ENCODE measurements at places on chromosomes 7 and 10.

GRCh38 chr10:131724891-131725580, 175.8 kb upstream of the PPP2R2D start:
- DNase-seq = no peak

DNA sequence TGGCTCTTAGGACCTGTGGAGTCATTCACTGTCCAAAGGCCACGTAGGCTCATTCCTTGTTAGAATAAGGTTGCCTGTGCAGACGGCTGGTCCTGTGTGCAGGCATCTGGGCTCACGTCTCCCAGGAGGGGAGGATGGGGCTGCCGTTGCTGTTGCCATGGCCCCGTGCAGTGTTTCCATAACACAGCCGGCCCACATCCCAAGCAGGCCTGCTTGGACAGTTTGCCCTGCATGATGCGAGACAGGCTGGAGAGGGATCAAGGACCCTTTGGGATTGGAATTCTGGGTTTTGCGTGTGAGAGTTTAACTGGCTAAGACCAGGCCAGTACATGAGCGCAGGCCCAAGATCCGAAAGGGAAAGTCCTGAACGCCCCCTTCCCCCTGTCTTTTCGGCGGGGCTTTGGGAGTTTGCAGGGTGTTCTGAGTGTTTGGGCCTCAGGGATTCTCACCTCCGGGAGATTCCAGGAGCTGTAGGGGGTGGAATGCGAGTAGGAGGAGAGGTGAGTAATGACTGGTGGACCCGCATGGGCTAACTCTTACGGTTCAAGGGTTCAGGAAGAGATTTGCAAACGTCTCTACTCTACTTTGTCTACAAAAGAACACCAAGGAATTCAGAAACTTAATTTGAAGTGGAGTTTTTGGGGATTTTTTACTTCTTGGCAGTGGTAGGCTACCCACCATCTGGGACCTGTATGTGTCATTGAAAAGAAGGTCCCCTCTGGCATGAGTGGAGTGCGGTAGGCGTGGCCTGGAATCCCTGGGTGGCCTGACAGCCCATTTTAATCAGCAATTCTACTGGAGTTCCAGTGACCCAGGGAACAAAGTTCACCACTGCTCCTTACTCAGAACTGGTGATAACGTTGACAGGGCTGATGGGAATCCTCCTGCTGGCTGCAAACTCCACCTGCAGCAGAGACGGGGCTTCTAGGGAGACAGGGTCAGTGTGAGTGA, 125.4 kb downstream of the ITIH5 start:
- DNase-seq = no peak

GRCh38 chr7:3995187-3995586, 686.9 kb upstream of the FOXK1 start:
- no peak for DNase-seq

- no peak for DNase-seq
Measured at GRCh38 chr10:46787321-46787615, 124.0 kb upstream of the PTPN20 start.

- DNase-seq = no peak
Measured at GRCh38 chr10:72122221-72122620, 33.9 kb upstream of the SPOCK2 start.

DNA sequence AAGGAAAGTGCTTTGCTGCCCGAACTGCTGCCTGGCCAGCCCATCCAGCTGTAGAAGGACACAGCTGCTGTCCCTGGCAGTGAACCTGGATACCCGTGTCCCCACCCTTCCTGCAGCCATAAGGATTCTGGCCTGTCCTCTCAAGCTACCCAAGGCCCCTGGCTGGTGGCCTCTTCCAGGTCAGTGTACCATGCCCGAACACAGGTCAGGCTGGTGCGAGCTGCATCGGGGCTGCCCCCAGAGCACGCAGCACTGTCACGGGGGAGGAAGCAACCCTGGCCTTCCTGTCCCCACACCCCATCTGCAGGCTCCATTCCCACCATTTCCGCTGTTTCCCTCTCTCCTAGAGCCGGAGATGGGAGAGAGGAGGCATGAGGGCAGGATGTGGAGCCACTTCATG, 30.5 kb upstream of the PWWP2B start:
- no peak for DNase-seq

DNA sequence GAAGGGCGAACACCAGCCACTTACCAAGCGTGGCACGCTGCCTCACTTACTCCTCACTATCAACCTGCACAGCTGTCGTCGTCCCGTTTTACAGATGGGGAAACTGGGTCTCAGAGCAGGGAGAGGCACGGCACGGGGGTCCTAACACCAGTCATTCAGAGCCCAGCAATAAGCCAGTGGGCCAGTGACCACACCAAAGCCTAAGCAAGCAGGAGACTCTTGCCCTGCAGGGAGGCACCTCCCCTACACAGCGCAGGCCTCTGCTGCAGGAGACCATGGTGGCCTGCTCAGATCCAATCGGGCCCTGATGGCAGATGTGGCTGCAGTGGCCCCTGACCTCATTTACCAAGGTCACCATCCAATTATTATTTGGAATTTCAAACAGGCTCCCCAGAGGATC, 4.8 kb downstream of the SLIT1 start:
- DNase-seq = no peak

DNA sequence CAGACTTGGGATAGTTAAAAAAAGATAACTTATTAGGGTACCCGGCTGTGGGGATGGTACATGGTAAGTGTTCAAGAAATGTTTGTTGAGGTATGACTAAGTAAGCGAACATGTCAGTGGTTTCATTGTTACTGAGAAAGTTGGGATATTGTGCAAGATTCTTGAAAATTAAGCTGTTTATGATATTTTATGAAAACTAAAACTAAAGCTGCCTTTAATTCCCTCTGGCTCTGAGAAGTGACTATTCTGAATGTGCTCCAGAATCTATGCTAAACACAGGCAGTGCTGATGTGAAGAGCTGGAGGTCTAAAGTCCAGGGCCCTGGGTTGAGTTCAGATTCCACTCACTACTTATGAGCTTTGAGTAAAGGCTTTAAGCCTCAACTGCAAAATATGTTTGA, 72.9 kb downstream of the AOAH start:
- DNase-seq = no peak

DNA sequence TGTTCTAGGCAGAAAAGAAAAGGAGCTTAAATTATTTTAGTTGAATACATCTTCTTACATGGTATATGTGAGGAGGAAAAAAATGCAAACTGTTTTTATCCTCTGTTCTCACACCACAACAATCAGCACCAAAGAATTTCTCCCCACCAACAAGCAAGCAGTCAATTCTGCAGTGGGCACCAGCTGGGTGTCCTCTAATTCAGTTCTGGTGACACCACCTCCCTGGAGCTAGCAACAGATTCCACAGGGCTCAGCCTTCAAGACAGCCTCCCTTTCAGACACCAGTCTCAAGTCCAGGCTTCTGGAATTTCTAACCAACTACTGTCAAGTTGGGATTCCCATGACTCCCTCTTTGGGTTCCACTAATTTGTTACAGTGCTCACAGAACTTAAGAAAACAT, 490.2 kb upstream of the IGFBP3 start:
- DNase-seq = no peak

GRCh38 chr7:152050547-152050971, 25.1 kb downstream of the GALNT11 start:
- DNase-seq = no peak

DNA sequence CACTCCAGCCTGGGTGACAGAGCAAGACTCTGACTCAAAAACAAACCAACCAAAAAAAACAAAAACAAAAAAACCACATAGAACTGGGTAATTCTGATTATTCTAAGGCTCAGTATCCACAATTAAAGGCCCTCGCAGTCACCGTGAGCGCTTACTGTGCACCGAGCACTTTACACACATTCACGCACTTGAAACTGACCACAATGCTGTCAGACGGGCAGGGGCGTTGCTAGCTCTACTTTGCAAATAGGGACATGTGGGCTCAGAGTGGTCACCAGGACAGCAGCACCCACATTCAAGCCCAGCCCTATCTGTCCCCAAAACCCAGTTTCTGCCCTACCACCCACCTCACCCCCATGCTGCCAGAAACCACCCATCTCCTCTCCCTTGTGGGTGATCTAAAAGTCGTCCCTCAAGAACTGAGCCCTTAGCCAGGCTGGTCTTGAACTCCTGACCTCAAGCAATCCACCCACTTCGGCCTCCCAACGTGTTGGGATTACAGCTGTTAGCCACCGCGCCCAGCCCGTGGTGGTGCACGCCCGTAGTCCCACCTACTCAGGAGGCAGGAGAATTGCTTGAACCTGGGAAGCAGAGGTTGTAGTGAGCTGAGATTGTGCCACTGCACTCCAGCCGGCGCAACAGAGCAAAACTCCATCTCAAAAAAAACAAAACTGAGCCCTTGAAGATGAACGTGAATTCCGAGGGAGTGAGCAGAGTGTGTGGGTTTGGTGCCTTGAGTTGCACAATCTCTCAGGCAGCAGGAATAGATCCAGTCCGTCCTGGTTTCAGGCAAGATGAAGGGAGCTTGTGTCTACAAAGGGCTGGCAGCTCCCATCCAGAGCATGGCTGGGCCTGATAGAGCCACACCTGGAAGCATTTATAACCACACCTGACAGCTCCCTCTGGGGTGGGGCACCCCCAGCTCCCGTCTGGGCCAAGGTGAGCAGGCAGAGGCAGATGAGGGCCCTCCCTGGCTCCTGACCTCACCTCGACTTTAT, 5.4 kb upstream of the HSPB1 start:
- DNase-seq = no peak

DNA sequence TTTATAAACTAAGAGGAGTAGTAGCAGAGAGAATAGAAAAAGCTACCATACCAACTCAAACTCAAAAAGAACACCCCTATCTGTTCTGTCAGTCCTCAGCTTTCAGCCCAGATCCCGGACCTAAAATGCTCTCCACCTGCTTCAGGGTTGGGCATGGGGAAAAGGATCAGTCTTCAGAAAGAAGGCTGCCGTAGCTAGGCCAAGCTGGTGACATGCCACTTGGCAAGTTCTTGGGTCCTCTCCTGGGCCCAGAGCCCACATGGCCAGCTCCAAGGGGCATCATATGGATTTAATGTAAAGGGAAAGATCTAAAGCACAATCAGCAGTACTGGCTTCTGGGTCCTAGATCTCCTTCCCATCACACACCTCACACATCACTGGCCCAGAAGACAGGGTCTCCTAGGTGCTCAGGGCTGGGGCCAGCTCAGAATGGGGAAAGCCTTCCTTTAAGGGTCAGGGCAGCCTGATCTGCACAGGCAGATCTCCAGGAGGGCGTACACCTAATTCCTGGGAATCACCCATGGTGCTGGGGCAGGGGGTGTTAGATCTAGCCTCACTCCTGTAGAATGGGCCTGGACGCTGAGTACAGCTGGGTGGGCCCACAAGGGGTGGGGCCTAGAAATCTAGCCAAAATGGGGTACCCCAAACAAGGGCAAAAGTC, 2.5 kb downstream of the VAX1 start:
- no peak for DNase-seq

DNA sequence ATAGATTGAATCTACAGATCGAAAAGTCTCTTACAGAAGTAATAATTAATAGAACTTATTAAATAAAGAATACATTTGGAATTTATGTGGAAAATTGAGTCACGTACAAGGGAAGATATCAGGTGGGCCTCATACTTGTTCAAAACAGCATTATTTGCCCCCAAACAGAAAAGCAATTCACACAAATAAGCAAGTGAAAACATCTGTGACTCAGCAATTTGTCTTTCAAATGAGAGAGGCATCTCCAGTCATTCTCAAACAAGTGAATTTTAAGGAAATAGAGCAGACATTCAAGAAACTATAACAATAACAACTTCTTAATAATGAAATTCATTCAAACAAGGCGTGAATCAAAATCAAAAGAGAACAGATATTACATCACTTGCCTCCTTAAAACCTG, 50.1 kb downstream of the SEMA3A start:
- no peak for DNase-seq

DNA sequence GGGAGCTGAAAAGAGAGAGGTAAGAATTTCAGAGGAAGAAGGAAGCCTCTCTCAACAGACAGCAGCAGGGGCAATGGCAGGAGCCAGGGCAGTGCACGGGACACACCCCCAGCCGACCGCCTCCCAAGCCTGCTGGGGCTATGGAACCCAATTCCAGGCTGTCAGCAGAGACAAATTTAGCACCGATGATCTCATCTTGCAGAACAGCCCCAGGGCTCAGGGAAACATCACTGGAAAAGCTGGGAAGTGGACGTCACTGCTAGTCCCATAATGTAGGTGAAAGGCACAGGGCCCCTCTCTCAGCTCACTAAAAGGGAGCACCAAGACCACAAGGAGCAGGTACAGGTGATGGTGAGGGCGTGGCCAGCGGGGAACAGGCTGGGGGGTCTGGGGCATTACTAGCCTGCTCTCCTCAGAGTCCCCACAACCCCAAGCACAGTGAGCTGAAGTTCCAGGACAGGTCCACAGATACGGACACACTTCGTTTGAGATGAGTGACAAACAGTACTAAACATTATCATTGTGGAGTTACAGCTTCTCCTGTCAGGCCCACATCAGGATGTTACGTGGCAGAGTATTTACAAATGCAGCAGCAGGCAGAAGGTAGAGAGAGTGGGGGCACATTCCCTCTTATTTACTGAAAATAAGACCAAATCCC, 103.7 kb downstream of the PLXNA4 start:
- no peak for DNase-seq

DNA sequence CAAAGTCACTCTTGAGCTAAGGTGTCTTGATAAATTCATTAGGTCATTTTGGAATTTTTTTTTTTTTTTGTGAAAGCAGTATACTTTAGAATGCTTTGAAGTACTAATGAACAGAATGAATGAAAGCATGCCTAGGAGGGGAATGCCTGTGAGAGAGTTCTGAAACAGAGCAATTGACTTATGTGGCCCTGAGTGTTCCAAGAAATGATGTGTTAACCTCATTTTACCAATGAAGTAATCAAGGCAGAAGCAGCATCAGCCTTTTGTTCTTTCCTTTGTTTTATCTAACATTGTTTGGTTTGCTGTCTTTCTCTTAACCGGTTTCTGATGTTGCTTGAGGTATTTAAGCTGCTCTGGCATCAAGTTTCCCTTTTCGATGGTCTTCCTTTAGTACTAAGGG, 154.6 kb upstream of the HGF start:
- DNase-seq = no peak

DNA sequence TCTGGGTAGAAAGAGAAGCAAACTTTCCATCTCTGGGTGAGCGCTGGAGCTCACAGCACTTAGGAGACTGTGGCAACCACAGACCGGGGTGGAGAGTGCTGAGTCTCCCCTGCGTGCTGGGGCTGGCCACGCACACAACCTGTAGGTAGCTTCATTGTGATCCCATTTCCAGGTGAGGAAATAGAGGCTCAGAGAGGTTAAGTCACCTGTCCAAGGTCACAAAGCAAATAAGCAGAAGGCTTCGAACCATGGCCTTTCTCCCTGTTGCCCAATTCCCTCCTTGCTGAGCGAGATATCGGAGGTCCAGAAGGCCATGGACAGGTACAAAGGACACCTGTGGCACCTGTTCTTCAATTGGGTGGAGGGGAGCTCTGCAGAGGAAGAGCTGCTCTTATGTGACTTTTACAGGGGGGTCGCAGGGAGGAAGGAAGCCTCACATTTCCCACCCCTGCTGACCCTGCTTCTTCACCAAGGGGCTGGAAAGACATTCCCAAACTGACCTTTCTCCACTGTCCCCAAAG, 39.4 kb downstream of the ZCCHC24 start:
- no peak for DNase-seq

DNA sequence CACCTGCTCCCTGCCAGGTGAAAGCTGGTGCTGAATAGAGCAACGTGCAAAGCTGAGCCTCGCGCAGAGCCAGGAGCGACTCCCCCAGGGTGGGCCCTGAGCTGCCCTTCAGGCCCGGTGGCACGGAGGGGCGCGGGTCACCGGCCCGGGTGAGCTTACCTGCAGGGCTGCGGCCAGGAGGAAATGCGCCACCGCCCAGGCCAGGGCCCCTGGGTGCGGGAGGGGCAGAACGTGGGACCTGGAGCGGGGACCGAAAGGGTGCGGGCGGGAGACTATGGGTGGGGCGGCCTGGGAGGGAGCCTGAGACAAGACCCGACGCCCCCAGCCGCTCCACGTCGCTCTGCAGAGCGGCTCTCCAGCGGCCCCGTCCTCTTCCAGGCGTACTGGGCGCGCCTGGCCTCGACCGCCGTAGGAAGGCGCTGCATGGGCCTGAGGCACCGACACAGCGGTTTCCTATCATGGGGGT, 122.1 kb downstream of the BTAF1 start:
- no peak for DNase-seq

Measured in GOT3 (cell line).